Central memory CD4-positive, alpha-beta T cell (primary cell): ENCODE measurements at places on chromosomes 3 and 15.
A peak's percentile ranks its signal among the peaks of the same experiment; 100 is the strongest.

- DNase-seq, result peak; percentile 33
These were observed 2.4 kb downstream of the PML start for GRCh38 chr15:73996939-73997338.

GRCh38 chr3:46672349-46672695, 21.2 kb downstream of the ALS2CL start:
- no peak for DNase-seq

DNA sequence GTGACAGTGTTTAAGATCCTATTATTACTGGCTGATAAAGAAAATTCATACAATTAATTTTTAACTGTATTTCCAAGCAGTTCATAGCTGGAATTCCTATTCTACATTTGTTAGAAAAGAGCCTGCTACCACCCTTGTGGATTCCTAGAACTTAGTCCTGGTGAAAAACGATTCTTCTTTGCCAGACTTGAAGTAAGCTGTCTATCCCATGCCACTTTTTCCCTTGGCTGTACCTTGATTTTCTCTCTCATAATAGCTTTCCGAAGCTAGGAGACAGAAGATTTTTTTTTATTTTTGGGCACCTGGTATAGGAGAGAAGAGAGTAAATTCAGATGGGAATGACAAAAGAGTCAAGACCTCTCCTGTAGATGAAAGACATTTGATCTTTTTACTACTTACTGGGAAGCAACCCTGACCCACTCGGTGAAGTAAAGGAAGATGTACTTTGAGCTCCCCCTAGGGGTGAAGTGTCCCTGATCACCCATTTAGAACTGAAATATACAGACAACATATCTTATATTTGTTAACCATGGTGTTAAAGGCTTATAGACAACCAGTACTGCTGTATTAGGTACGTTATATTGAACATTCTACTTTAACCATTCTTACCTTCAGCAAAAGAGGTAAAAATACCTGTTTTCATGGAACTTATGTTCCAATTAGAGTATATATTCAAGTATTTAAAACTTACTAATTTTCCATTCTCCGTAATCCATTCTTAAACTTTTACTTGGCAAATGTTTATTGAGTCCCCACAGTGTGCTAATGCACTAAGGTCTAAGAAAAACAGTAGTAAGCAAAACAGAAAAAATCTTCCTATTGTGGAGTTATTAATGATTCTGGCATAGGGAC, 36.2 kb upstream of the C3orf38 start:
- peak; percentile 58 for DNase-seq

DNA sequence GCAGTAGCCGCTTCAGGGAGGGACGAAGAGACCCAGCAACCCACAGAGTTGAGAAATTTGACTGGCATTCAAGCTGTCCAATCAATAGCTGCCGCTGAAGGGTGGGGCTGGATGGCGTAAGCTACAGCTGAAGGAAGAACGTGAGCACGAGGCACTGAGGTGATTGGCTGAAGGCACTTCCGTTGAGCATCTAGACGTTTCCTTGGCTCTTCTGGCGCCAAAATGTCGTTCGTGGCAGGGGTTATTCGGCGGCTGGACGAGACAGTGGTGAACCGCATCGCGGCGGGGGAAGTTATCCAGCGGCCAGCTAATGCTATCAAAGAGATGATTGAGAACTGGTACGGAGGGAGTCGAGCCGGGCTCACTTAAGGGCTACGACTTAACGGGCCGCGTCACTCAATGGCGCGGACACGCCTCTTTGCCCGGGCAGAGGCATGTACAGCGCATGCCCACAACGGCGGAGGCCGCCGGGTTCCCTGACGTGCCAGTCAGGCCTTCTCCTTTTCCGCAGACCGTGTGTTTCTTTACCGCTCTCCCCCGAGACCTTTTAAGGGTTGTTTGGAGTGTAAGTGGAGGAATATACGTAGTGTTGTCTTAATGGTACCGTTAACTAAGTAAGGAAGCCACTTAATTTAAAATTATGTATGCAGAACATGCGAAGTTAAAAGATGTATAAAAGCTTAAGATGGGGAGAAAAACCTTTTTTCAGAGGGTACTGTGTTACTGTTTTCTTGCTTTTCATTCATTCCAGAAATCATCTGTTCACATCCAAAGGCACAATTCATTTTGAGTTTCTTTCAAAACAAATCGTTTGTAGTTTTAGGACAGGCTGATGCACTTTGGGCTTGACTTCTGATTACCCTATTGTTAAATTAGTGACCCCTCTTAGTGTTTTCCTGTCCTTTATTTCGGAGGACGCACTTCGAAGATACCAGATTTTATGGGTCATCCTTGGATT, at the start of gene MLH1:
MLH1 (plus strand) TSS at position 193 of the 958 bp plus-strand sequence; CDS start at position 223, 30 bp downstream.
- DNase-seq, result peak; percentile 94

- DNase-seq, result no peak
These were observed 6.1 kb upstream of the LEKR1 start for GRCh38 chr3:156819842-156820691.

- DNase-seq, result peak; percentile 38
These were observed at the start of gene ZNF710 for GRCh38 chr15:90001062-90001682. Gene ZNF710 (plus strand): TSS chr15:90001324. CDS start chr15:90067138, 65,814 bp downstream.

- no peak for DNase-seq
These were observed 61.3 kb downstream of the VGLL4 start for GRCh38 chr3:11582191-11582968.

- no peak for DNase-seq
These were observed 6.1 kb downstream of the ERICH6 start for GRCh38 chr3:150697646-150698045.

- DNase-seq, result no peak
These were observed 19.7 kb downstream of the SEC61A1 start for GRCh38 chr3:128071771-128072453.

- no peak for DNase-seq
These were observed 55.5 kb upstream of the ZBED2 start for GRCh38 chr3:111650378-111651275.

GRCh38 chr3:9681723-9682081, 21.9 kb upstream of the CPNE9 start:
- no peak for DNase-seq

DNA sequence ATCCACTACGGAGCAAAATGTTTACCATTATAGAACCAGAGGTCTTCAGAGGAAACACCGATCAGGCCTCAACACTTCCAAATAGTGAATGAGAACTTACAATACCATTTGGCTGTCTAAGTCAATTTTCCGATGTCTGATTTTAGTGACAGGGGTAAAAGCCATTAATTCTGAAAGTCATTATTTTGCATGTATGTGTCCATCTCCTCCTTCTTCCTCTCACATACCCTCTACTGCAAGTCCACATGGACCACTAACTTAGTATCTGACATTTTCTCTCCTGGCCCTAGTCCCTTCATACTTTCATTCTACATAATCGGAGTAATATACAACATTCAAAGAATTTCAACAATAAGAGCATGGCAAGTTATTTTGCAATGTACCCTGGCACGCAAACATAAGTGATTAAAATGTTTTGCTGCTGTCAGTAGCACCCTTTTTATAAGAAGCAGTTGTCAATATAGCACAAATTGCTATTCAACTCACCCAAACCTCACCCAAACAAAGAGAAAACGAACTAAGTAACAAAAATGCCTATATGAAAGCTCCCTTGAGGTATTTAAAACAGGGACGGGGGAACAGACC, 1.9 kb downstream of the TOP2B start:
- DNase-seq, result no peak

DNA sequence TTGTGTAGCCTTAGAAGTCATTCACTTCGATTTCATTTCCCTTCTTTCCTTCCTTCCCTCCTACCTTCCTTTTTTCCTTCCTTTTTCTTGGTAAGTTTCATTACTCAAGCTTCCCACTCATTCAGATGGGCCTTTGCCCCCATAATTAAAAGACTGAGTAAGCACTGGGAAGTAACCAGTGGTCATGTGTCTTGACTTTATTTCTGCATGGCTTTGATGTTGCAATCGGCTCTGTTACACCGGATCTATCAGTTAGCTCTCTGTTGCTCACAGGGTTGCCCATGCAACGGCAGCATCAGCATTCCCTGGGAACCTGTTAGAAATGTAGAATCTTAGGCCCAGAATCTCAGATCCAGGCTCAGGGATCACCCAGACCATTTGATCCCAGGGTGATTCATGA, 25.6 kb upstream of the LARS2 start:
- no peak for DNase-seq

DNA sequence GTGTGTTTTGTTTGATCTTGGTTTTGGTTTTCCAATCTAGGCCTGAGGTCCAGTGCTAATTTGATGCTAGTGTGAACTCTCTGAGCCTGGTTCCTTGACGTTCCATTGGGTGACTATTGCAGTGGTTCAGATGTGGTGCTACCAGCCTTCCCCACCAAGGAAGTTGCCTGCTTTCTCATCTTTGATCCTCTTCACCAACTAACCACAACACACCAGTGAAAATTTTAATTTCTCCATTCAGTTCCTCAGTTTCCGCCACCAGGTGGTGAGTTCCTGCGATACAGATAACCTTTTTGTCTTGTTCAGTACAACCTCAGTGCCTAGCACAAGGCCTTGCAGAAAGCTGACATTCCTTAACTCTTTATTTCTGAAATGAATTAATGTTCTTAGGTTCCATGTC, 337.4 kb upstream of the TPRG1 start:
- peak; percentile 32 for DNase-seq

DNA sequence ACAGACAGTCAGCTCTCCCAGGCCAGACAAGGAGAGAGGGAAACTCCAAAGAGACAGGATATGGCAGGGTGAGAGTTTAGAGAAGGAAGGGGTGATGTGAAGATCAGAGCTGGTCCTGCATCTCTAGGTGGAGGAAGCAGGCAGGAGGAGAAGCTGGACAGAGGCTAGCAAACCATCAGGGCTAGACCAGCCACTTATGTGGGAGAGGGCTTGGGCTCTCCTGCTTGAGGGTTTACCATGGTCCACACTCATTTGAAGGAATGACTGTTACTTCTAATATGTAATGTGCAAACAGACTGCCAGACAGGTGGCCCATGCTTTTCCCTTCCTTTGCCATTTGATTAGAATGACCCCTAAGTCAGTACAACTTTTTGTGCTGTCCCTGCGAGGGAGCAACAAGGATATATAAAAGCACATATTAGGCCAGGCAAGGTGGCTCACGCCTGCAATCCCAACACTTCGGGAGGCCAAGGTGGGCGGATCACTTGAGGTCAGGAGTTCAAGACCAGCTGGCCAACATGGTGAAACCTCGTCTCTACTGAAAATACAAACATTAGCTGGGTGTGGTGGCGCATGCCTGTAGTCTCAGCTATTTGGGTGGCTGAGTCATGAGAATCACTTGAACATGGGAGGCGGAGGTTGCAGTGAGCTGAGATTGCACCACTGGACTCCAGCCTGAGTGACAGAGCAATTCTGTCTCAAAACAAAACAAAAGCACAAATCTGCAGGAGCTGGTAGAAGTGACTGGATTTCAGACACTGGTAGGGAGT, 41.0 kb upstream of the MANF start:
- DNase-seq, result no peak

DNA sequence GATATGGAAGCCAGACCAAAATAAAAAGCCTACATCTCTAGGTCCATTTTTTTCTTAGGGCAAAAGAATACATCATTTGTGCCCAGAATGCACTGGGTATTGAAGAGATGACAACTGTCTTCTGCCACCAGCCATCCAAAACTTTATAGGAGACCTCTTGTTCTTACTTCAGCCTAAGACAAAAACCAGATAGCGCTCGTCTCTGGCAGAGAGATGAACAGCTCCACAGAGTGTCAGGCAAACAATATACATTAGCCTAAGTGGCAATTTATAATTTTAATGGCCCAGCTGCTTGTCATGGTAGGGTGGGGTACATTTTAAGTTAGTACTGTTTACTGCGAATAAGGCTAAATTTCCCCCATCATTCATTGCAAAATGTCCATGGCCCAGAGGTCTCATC, 38.9 kb upstream of the PIAS1 start:
- no peak for DNase-seq

DNA sequence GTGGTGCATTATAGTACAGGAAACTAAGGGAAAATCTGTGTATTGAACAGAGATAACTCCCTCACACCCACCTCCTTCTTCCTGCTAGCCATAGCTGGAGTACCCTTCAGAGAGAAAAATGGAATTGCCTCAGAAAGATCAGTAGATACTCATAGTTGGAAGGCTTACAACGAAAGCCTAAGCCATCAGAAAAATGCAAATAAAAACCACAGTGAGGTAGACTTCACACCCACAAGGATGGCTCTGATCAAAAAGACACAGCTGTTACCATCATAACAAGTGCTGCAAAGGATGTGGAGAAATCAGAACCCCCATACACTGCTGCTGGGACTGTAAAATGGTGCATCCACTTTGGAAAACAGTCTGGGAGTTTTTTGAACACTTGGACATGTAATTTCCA, 7.4 kb upstream of the DLG1 start:
- peak; percentile 4 for DNase-seq

DNA sequence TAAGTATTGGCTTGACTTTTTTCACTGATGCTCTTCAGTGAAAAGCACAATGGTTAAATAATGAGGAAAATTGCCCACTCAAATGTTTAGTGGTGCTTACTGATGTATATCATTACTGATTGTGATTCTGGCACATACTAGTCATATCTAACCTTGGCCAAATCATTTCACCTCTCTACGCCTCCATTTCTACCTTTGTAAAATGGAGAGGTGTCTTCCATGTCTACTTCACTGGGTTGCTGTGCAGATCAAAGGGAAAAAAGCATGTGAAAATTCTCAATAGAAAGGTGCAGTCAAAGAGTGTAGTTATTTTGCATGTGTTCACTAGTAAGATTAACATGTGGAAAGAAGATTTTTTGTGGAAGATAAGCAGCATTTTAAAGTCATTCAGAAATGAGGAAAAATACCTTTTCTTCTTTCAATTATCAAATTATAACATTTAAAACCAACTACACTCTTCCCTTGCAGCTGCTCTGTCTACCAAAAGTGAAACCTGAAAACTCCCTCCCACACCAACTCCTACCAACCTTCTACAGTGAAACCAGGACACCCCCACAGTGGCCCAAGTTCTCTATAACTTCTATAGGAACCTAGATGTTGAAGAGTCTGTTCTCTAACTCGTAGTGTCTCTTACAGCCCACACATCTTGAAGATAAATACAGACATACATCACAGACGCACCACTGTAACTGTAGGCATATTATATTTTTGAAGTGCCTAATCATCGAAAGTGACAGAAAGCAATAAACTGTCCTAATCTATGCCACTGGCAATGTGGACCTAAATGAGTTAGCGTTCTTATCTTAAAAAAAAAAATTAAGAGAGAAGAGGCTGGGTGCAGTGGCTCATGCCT, 1.4 kb downstream of the CD200R1 start:
- DNase-seq, result peak; percentile 43

- no peak for DNase-seq
These were observed 455.7 kb downstream of the ZIC1 start for GRCh38 chr3:147864754-147865354.

GRCh38 chr3:11168881-11169805, 14.8 kb downstream of the HRH1 start:
- no peak for DNase-seq

DNA sequence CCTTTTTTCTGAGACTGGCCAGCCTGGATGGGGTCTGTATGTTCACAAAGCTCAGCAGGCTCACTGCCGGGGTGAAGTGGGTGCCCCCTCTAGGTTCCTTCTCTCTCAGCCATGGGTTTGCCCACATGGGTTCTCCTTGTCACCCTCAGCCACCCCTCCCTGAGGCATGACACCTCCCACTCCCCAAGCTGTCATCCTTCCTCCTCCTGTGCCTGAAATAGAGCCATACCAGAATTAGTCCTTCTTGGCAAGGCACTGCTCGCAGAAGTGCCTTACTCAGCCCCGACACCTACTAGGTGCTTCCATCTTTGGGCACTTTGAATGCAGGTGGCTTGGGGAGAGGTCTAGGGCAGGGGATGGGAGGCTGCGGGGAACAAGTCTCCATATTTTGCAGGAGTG, 62.9 kb upstream of the SEC13 start:
- DNase-seq, result no peak

GRCh38 chr3:123984350-123984749, 7.6 kb downstream of the ROPN1 start:
- DNase-seq, result no peak
